SW480 (cell line): ENCODE measurements at places on chromosomes 12 and 14.

- DNase-seq: no peak
Observed at GRCh38 chr12:2829275-2829674, 5.6 kb downstream of the NRIP2 start.

GRCh38 chr12:80230068-80230467, 130.7 kb downstream of the OTOGL start:
- no peak for DNase-seq

GRCh38 chr14:68459480-68460136, 333.3 kb downstream of the ZFP36L1 start:
- DNase-seq: no peak

DNA sequence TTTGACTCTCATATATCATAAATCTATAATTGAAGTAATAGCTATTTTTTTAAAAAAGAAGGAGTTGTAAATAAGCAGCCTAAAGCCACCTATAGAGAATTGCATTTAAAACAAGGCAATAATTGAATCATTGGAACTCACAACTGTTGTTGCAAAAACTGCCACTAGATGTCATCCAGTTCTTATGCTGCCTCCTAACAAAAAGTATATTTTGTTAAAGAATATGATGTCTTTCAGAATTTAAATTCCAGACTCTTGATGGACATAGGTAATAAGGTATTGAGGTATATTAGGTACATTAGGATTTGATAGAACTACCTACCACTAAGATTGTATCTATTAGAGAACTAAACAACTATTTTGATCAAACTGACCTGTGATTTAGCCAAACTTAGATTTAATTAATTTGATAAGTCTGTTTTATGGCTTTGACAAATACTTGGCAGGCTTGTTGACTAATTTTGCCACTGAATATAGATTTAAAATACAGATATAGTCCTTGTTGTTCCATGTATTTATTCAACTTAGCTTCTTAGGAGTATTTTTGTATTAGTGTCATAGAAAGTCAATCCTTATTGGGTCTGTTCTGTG, 401.4 kb downstream of the RPL10L start:
- peak; percentile 30 for DNase-seq

- DNase-seq: no peak
Observed at GRCh38 chr14:92944976-92945375, 22.0 kb downstream of the CHGA start.

DNA sequence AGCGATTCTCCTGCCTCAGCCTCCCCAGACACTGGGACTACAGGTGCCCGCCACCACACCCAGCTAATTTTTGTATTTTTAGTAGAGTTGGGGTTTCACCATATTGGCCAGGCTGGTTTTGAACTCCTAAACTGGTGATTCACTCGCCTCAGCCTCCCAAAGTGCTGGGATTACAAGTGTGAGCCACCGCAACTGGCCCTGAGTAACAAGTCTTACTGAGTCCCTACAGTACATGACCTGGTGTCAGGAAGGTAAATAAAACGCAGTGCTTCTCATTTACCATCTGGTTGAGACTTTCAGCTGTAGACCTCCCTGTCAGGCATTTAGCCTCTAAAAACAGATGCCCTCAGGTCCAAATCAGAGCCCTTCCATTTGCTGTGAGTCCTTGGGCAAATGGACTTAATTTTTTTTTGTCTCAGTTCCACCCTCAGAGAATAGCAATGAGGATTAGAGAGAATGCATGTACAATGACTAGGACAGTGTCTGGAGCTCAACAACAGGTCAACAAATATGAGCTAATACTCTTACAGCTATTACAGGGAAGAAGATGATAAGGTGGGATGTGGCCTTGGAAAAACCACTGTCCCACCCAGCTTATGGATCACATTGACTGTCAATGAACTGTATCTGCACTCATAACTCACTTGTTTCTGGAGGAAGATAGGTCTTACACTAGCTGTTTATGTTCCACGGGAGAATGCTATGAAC, 70.5 kb downstream of the PHLDA1 start:
- DNase-seq: peak; percentile 63
